ENCODE measurements at places on chromosomes 13 and 19.

- DNase-seq: no peak
Measured at GRCh38 chr19:38924388-38924787, 6.2 kb downstream of the SARS2 start.

DNA sequence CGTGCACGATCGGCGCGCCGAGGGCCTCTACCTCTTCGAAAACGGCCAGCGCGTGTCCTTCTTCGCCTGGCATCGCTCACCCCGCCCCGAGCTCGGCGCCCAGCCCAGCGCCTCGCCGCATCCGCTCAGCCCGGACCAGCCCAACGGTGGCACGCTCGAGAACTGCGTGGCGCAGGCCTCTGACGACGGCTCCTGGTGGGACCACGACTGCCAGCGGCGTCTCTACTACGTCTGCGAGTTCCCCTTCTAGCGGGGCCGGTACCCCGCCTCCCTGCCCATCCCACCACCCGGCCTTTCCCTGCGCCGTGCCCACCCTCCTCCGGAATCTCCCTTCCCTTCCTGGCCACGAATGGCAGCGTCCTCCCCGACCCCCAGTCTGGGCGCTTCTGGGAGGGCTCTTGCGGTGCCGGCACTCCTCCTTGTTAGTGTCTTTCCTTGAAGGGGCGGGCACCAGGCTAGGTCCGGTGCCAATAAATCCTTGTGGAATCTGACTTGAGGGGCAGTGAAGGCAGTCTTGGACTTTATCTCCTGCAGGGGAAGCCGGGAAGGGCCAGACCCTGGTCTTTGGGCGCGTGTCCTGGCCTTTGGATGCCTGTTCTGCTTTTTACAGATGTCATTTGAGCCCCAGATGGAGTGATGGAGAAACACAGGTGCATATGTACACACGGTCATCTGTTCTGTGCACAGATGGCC is 2.2 kb downstream of the CLEC11A start:
- no peak for DNase-seq

- no peak for DNase-seq
Measured at GRCh38 chr19:53874606-53874990, 6.9 kb downstream of the MYADM start.

- DNase-seq: peak; percentile 51
Measured at GRCh38 chr13:76764429-76764828, 121.8 kb downstream of the KCTD12 start.

GRCh38 chr13:53206455-53206854 is 177.8 kb downstream of the OLFM4 start:
- no peak for DNase-seq

DNA sequence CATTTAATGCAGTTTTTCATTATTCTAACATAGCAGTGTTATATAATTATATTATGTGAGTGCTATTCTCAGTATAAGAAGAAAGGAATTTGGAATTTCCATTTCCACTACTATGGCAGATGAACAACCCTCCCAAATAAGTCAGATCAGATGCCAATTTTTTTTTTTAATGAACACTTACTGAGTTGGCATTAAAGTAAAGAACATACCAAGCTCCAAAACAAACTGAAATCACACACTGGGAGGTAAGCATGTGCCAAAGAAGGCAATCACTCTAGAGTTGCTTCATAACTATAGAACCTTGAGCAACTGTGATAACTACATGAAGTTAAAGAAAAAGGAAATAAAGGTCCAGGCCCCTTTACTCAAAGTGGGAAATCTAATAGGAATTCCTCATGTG is 90.3 kb downstream of the RNF17 start:
- DNase-seq: no peak

DNA sequence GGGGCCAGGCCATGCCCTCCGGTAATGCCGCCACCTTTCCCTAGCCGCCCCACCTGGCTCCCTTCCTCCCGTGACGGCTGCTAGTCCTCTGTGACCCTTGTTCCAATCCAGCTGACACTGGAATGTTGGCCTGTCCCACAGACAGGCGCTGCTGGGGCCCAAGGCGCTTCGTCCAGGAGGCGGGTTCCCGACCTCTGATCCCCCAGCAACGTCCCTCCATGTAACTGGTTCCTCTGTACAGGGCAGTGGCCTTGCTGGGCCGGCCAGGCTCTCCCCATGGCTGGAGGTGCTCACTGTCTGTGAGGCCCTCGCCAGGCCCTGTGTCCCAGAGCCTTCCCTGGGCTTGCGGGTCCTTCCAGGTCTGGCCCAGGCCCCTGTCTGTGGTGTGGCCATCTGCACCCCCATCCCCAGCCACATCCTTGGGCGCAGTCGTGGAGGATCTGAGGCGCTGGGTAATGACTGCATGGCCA is 6.8 kb upstream of the GRIN3B start:
- no peak for DNase-seq

GRCh38 chr13:91668866-91669495 is 270.6 kb downstream of the GPC5 start:
- DNase-seq: no peak

- no peak for DNase-seq
Measured at GRCh38 chr13:71865874-71866334, 1.1 kb downstream of the DACH1 start.

GRCh38 chr13:94717916-94718315 is 5.6 kb upstream of the SOX21 start:
- DNase-seq: no peak

GRCh38 chr13:52734075-52734623 is 5.5 kb downstream of the CNMD start:
- DNase-seq: no peak

GRCh38 chr13:100860866-100861265 is 186.3 kb upstream of the TMTC4 start:
- DNase-seq: no peak

DNA sequence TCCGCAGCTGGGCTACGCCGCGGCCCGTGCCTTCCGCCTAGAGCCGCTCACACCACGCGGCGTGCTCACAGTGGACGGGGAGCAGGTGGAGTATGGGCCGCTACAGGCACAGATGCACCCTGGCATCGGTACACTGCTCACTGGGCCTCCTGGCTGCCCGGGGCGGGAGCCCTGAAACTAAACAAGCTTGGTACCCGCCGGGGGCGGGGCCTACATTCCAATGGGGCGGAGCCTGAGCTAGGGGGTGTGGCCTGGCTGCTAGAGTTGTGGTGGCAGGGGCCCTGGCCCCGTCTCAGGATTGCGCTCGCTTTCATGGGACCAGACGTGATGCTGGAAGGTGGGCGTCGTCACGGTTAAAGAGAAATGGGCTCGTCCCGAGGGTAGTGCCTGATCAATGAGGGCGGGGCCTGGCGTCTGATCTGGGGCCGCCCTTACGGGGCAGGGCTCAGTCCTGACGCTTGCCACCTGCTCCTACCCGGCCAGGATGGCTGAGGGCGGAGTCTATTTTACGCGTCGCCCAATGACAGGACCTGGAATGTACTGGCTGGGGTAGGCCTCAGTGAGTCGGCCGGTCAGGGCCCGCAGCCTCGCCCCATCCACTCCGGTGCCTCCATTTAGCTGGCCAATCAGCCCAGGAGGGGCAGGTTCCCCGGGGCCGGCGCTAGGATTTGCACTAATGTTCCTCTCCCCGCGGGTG is 7.4 kb downstream of the DBP start:
- DNase-seq: no peak

- DNase-seq: no peak
Measured at GRCh38 chr19:28980236-28980868, 232.6 kb downstream of the UQCRFS1 start.

- DNase-seq: no peak
Measured at GRCh38 chr19:27738569-27739193, 1474.3 kb downstream of the UQCRFS1 start.

GRCh38 chr19:31567776-31568175 is 218.5 kb upstream of the TSHZ3 start:
- no peak for DNase-seq

DNA sequence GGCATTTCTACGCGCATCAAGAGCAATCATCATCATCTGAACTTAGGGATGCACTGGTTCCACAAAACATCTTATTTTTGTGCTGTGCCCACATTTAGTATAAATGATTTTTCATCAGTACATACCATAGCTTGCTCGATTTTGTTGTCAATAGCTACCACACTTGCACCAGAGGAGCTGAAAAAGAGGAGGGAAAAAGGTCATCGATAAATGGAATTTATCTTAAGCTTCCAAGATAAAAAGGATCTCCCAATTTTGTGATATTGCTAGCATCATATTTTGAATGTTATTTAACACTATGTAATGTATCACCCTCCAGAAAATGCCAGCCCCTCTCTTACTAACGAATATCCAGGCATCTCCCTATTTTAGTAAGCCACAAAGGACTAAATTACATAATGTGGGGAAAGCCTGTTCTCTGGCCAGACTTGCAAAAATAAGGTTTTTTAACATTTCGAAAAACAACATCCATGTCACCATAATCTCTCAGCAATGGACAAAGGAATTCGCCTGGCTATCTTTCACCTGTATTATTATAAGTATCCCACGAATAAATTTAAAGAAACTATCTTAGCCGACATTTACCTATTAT is 62.4 kb downstream of the SERP2 start:
- DNase-seq: no peak

DNA sequence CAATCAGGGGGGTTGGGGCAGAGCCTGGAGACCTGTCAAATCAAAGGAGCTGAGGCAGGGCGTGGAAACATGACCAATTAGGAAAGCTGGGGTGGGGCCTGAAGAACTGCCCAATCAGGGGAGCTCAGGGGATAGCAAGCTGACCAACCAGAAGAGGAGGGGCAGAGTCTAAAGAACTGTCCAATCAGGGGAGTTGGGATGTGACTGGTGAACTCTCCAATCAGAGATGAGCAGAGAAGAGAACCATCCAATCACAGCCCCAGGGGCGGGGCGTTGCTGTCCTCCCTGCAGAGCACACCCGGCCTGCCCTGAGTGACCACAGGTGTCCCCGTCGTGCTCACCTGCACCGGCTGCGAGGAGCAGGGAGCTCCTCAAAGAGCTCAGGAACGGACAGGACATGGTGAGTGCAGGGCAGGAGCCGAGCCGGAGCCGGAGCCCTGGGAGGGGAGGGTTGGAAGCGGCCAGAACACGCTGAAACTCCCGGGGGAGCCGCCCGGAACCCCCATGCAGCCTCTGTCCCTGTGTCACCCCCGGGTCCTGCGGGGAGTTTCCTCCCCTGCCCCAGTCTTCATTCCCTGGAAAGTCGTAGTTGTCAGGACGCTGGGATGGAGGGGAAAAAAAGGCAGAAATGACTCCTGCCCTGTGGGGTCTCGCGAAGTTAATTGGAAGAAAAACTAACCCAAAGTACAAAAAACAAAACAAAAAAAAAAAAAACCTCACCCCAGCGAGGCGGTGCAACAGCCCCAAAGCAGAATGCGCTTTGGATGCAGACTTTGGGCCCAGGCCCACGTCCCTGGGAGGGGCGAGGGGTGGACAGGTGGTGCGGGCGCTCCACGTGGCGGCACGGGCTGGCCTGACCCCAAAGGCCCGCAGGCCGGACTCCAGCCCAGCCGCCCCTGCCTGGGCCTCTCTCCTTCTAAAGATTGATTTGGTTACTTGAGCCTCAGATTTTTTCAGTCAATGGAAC is at the start of gene ZNF556:
TSS of gene ZNF556 (plus strand) at position 311 of the 967 bp plus-strand sequence. CDS start at position 398, 87 bp downstream.
- DNase-seq: no peak

DNA sequence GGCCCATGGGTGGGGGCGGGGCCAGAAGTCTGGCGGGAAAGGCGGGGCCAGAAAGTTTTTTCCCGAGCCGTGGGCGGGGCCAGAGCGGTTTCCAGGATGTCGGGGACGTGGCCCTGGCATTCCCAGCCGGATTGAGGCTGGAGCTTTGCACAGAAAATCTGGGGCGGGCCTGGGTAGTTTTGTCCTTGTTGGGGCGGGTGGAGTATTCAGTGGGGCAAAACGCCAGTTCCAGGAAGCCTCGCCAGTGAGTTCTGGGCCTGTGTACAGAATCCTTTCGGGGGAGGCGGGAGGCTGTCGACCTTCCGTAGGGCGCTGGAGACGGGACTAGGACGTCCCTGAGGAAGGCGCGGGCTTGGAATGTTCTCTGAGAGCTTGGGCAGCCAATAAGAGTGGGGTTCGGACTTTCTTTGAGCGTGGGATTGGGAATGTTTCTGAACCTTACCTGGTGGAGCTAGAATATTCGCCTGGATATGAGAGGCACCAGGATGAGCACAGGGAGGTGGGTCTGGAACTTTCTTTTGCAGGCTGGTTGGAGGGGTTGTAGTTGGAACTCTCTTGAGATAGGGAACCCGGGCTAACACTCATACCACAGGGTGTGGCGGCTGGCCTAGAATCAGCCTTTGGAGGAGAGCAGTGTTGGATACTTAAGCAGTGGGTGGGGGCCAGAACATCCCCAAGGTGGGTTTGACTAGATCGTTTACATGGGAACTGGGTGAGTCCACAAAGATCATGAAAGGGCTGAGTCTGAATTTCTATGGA is 1.3 kb downstream of the CCDC9 start:
- no peak for DNase-seq

- no peak for DNase-seq
Measured at GRCh38 chr13:48488995-48489394, 43.9 kb downstream of the RCBTB2 start.

GRCh38 chr19:45955905-45956608 is 17.6 kb downstream of the NOVA2 start:
- peak; percentile 27 for DNase-seq

All from GDM1 (cell line).